ENCODE measurements at places on chromosomes 7 and 10.

DNA sequence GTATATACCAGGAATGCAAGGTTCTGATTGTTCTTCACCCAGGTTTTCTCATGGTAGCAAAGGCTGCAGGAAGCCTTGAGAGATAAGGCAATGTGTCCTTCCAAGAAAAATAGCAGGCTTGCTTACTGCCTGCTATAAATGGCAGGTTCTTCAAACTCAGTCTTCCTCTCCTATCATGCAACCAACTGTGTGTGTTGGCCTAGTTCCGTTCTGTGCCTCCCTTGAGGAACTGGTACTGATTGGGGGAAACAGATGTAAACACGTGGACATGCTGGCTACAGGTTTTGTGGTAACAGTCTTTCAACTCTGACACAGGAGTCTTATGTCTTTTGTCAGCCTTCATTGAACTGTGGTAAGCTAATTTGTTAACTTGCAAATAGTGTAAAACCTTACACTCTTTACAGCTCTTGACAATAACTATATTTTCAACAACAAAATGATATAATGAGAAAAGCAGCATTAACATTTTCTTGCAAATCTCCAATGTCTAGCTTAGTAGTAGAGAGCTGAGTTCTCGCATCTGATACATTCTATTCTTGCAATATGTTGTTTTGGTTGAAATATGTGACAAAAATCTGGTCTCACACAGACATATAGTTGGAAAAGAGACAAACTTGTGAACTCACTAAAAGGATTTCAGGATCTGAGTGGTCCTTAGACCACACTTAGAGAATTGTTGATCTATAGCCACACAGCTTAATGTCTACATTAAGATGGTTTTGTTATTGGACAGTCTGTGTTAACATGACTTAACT lies 54.7 kb upstream of the LSM8 start:
- DNase-seq, result no peak

GRCh38 chr10:110442746-110443145 lies 55.0 kb upstream of the DUSP5 start:
- no peak for DNase-seq

GRCh38 chr10:44689368-44689767 lies 221.8 kb upstream of the TMEM72 start:
- DNase-seq, result no peak

DNA sequence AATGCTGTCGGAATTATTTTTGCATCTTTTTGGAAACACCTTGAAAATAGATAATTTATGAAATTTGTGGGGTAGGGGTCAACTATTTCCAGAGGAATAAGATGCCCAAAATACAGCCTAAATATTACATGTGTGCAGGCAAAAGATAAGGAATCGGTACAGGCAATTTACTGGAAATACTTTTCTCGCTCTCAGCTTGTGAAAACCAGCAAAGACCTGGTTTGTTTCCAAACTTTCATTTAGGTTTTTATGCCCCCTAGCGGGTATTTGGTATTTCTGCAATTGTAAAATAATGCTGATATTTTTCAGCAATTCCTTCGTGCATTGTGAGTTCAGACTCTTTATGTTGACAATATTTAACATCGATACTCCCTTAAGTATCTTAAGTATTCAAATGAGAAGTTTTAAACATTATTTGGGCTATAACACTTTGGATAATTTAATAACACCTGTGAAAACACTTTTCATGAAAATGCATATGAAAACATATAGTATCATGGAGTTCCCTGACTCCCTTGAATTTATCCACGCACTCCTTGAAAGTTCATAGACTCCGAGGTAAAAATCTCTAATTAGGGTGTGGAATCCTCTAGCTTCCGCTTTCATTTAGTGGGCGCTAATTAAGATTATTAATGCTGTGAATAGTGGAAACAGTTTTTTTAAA lies 132.4 kb downstream of the TSPAN12 start:
- no peak for DNase-seq

GRCh38 chr10:48516911-48517310 lies 88.0 kb downstream of the ARHGAP22 start:
- DNase-seq, result no peak

DNA sequence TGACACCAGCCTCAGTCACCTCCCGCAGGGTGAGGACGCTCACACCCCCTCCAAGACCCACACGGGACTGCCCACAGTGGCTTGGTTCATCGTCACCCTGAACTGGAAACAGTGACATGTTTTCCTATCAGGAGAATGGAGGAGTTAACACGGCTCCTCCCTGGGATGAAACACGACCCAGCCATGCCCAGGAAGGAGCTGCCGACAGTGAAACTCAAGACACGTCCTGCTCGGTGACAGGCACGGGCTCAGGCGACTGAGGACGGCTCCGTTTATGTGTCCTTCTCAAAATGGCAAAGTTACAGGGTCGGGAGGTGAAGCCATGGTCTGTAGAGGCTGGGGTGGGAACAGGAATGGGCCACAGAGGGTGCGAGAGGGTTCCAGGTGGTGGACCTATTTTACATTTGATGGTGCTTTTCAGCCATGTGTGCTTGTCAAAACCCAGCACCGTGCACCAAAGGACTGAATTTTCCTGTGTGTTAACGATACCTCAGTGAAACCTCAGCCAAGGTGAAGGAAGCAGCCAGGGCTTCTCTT lies 272.4 kb downstream of the ADARB2 start:
- no peak for DNase-seq

DNA sequence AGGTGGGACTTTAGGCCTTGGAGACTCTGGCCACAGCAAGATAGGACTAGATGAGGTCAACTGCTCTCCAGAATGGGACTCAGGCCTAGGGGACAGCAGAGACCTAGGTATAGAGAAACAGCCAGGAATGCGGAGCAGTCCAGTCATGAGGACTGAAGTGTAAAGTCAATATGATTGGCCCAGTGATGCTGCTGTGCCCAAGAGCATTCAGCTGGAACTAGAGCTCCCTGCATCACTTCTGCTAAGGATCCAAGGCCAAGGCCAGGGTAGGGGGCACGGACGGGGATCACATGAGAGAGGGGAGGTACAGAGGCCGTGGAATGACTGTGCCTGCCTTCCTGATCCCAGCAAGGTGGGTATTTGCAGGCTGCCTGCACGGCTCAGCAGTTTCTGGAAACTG lies 237.9 kb downstream of the FRMD4A start:
- no peak for DNase-seq

DNA sequence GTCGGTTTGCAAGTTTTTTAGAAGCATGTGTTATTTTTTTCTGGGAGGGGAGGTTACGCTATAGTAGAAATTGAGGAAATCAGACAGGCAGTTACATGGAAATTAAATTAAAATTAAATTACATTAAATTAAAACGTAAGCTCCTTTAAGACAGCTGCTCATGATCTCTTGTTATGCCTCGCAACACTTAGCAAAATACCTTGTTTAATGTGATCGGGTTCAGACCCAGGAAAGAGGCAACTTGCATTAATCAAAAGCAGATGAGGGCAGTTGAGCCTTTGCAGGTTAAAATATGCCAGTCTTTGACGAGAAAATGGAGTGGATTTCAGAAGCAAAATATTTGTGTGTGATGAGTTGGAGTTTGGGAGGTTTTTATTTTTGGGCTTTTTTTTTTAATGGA lies 651.8 kb downstream of the INHBA start:
- DNase-seq, result no peak

GRCh38 chr10:61899997-61900828 lies 1.3 kb upstream of the ARID5B start:
- no peak for DNase-seq

GRCh38 chr10:55852900-55853299 lies 508.2 kb downstream of the ZWINT start:
- no peak for DNase-seq

DNA sequence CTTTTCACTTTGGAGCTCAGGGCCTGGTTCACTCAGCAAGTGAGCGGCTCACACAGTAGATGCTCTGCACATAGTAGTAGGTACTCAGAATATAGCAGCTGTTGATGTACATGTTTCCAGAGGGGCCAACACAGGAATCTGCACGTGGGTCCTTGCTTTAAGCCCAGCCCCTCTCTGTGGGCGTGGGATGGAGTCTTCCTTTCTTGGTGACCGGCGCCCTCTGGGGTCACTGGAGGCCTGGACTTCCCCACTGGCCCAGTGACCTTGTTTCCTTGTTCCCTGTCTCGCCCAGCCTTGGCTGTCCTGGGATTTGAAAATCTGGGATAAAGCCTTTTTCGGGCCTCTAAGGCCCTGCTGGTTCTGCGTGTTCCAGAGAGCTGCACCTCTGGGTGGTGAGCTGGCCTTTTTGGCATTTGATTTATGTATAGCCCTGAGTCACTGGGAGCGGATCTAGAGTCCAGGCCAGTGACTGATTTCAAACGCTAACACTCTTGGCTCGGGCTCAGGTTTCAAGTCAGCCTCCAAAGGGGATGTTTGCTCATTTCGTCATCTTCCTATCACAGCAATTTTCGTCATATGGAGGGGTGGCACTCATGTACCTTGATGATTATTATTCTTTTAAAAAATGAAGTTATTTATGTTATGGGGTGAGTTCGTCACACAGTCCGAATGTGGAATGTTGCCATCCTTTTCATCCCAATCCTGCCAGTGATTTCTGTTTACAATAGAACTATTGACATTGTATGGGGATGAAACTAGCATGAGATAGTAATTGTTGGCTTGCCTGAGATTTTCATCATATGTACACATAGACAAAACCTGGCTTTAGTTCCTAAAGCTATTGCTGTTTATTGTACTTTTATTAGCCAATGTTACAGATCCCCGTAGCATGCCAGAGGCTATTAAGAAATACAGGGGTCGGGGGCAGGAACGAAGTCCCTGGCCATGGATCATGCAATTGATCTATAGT lies 65.5 kb downstream of the CUX1 start:
- peak; percentile 11 for DNase-seq

GRCh38 chr10:119297207-119297968 lies 90.0 kb downstream of the GRK5 start:
- DNase-seq, result no peak

DNA sequence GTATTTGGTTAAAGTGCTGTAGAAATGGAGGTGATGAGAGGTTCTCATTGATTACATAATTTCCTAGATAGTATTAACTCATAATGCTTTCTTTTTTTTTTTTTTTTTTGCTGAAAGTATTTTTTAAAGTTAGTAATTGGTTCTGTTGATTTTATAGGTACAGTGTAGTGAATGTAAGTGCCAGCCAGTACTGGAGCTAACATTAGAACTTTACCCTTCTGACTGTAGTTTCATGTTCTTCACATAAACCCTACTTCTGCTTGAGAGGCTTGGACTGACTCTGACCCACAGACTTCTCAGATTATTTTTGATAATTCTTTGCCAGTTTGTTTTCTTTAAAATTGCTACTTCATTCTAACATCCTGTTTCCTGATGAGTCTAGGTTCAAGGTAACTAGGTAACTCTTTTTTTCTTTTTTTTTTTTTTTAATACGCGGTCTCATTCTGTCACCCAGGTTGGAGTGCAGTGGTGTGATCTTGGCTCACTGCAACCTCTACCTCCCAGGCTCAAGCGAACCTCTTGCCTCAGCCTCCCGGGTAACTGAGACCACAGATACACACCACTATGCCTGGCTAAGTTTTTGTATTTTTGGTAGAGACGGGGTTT lies 92.2 kb upstream of the OIT3 start:
- DNase-seq, result no peak

DNA sequence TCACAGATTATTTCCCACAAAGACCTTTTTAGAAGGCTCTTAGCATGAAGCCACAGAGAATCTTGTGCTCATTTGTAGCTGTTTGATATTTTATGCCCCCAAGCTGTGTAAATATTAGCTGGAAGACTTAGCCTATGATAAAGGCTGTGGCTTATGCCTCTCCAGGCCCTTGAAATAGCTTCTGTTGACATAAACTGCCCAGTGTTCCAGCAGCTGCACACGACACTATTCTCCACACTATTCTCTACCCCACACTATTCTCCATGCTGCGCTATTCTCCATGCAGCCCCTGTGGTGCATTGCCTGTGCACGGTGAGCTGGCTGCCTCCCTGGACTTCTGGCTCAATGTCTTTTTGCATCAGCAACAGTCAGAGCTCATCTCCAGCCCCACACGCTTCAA lies 13.1 kb downstream of the DDC start:
- DNase-seq, result no peak

Measured in amygdala (tissue), 56 donors.